ENCODE measurements at places on chromosomes 12 and 14.

- DNase-seq: no peak
Measured at GRCh38 chr12:81859521-81859920, 100.4 kb upstream of the PPFIA2 start.

- no peak for DNase-seq
Measured at GRCh38 chr12:42097971-42098370, 46.7 kb downstream of the GXYLT1 start.

- no peak for DNase-seq
Measured at GRCh38 chr12:75876832-75877762, 154.5 kb downstream of the PHLDA1 start.

- peak; percentile 55 for DNase-seq
Measured at GRCh38 chr14:60356906-60357550, 108.0 kb downstream of the PPM1A start.

GRCh38 chr14:23119363-23120327 lies 590 bp upstream of the CEBPE start:
- DNase-seq: no peak

DNA sequence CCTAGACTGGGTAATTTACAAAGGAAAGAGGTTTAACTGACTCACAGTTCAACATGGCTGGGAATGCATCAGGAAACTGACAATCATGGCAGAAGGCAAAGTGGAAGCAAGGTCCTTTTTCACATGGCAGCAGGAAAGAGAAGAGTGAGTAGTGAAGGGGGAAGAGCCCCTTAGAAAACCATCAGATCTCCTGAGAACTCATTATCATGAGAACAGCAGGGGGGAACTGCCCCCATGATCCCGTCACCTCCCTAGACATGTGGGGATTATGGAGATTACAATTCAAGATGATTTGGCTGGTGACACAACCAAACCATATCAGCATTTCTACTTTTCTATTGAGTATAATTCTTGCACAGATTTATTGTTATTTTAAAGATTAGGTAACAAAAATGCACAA lies 822.1 kb upstream of the FLRT2 start:
- no peak for DNase-seq

- no peak for DNase-seq
Measured at GRCh38 chr14:34826661-34827060, 48.5 kb downstream of the BAZ1A start.

- no peak for DNase-seq
Measured at GRCh38 chr12:1518591-1519516, 75.5 kb downstream of the FBXL14 start.

GRCh38 chr14:104794993-104795780 lies at the start of gene AKT1:
Gene AKT1, minus strand, starts transcription at chr14:104795748. Its CDS starts 3,105 bp downstream, at chr14:104792643.
- DNase-seq: peak; percentile 82

DNA sequence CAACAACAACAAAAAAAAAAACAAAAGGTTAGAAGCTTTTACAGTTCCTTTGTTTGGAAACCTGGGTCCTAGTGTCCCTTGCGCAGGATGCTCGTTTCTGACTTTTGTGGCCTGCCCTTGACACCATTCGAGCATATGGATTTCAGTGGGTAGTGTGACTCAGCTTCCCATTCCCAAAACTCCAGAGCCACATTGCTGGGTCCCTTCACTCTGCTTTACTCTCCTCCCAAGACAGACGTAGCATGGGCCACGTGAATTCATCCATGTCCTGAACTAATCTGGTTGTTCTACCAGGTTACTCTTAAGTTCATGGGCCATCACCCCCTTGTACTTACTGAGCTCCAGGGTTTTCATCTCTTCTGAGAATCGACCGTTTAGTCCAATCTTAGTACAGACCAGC lies 68.0 kb upstream of the MAX start:
- peak; percentile 26 for DNase-seq

GRCh38 chr14:67428501-67429031 lies 16.6 kb upstream of the PLEK2 start:
- DNase-seq: no peak

Measured in SK-N-SH (cell line).